SHP77 (cell line): ENCODE measurements at places on chromosomes 13 and 19.
A peak's percentile ranks its signal among the peaks of the same experiment; 100 is the strongest.

- DNase-seq = no peak
Measured at GRCh38 chr13:107900775-107901174, 314.6 kb downstream of the LIG4 start.

DNA sequence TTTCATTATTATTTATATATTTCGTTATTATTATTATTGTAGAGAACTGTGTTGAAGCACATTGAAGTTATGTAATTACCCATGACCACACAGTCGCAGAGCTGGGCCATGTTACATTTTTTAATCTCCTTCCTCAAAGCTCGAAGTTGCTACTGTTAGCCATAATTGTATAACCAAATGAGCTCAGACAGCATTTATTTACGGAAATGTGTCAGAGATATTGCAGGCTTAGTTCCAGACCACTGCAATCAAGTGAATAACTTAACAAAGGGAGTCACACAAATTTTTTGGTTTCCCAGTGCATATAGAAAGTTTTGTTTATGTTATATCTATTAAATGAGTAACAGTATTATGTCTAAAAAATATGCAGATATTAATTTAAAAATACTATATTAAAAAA lies 147.1 kb upstream of the SLITRK1 start:
- no peak for DNase-seq

DNA sequence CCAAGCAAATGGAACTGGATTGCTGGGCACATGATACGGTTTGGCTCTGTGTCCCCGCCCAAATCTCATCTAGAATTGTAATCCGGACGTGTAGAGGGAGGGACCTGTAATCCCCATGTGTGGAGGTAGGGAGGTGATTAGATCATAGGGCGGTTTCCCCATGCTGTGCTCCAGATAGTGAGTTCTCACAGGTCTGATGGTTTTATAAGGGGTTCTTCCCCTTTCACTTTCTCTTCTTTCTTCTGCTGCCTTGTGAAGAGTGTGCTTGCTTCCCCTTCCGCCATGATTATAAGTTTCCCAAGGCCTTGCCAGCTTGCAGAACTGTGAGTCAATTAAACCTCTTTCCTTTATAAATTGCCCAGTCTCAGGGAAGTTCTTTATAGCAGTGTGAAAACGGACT lies 32.6 kb upstream of the MTIF3 start:
- no peak for DNase-seq

GRCh38 chr13:31334994-31335557 lies 135.3 kb downstream of the B3GLCT start:
- DNase-seq = peak; percentile 2

GRCh38 chr19:41695745-41696144 lies 7.7 kb upstream of the CEACAM7 start:
- DNase-seq = no peak

GRCh38 chr13:110775576-110775975 lies 62.1 kb downstream of the ING1 start:
- no peak for DNase-seq
